ENCODE measurements at places on chromosomes 12 and 14. TPM values are rescaled to one million over a fixed set of nuclear protein-coding genes. Genes with fewer than 3 reads are reported as not detected.

The AACS gene
- 23.3 TPM for total RNA-seq

The ACOT6 gene
- total RNA-seq: not detected

The KRT79 gene
- total RNA-seq: not detected

The IFNG-AS1 gene
- total RNA-seq: not detected

The LMO3 gene
- not detected for total RNA-seq

The DNAH10 gene
- total RNA-seq: 0.16 TPM

The VRTN gene
- not detected for total RNA-seq

The PRR13 gene
- 15.9 TPM for total RNA-seq

The DTX1 gene
- 0.16 TPM for total RNA-seq

The OAS1 gene
- total RNA-seq: 31.3 TPM

The TAS2R7 gene
- total RNA-seq: not detected

The CCDC38 gene
- not detected for total RNA-seq

The TCL1B gene
- not detected for total RNA-seq

The LRRK2 gene
- total RNA-seq: 1.2 TPM

The SPRING1 gene
- total RNA-seq: 24.9 TPM

The KLRG1 gene
- total RNA-seq: 0.25 TPM

The HOXC10 gene
- not detected for total RNA-seq

The LRP6 gene
- 57.2 TPM for total RNA-seq

The SMCO3 gene
- 1.1 TPM for total RNA-seq

Data from bladder microvascular endothelial cell (primary cell).